ENCODE measurements at places on chromosomes 3 and 15.

DNA sequence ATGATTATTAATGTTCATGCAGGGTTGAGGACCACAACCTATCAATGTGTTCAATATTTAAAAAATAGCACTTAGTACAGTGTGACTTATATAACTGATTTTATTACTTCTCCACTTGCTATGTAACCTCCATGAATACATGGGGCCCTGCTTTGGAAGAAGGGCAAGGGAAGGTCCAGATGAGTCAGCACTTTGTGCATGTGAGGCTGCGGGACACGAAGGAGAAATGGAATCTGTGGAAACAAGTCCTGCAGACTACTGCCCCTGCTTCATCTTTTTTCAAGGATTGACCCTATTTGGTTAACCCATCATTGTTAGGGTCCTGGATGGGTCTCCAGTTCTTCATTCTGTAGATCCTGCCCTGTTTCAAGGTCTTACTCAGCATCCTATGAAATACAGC is 1.6 kb downstream of the NXPE3 start:
- DNase-seq: peak; percentile 49

- peak; percentile 84 for DNase-seq
Measured at GRCh38 chr15:39172380-39173281, 408.2 kb upstream of the THBS1 start.

DNA sequence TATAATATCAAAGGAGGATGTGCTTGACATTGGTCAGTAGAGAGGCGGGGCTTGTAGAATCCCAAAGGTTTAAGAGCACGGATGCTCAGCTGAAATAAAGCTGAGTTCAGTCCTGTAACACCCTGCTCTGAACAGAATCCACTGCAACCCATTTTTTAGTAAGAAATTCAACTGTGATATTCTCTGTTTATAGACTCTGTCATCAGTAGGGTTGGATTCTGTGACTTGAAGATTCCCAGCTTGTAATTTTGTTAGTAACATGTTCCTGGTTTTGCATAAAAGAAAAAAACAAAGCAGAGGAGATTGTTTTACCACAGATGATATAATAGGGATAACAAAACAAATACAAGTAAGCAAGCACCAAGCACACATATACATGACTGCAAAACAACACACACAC is 324.6 kb upstream of the NR2F2 start:
- DNase-seq: no peak

- peak; percentile 10 for DNase-seq
Measured at GRCh38 chr15:40511093-40511471, 40.3 kb downstream of the CHST14 start.

DNA sequence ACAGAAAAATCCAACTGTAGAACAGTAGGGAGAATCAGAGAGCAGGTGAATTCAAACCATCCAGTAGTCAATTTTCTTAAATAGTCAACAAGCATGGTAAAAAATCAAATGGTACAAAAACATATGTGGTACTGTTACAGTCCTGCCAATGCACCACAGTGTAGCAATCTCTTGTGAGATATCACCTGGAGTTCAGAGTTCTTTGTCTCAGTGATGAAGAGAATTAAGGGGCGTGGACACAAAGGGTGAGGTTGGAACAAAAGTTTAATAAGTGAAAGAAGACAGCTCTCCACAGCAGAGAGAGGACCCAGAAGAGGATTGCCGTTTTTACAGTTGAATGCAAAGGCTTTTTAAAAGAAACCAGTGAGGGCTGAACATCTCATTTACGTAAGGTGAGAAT is 113.2 kb downstream of the NEO1 start:
- no peak for DNase-seq

DNA sequence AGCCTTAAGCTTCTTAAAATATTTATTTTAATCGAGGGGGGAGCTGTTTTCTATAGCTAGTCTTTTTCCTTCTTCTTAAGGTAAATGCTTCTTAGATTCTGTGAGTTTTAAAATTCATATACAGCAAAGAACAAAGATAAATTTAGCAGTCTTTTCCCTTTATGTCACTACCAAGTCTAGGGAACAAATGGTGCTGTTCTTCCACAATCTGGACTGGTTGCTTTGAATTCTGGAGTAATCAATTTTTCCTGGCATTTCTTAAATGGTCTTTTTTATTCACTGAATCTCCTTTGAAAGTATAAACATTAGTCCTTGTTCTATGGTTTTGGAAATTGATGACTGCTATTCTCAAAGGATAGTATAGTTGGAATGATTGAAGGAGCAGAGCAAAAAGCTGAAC is 82.8 kb downstream of the CHL1 start:
- no peak for DNase-seq

DNA sequence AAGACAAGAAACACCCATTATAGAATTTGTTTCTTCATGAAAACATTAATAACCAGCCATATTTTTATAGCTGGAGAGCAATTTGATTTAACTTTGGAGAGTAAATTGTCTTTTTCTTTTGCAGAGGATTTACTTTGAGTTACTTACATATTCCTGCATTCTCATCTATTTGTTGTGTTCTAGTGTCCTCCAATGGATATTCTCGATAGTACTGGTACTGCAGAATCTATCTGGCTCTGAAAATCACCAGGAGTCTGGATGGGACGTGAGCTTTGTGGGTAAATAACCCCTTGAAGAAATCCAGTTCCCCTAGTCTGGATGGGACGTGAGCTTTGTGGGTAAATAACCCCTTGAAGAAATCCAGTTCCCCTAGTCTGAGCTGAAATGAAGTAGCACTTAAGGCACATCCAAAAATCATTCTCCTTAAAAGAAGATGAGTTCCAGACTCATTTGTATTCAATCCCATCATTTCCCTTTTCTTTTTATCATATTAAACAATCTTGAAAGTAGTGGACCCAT is 294.1 kb upstream of the UBE2E2 start:
- no peak for DNase-seq

- peak; percentile 76 for DNase-seq
Measured at GRCh38 chr3:194730365-194730764, 44.7 kb downstream of the FAM43A start.

GRCh38 chr15:42511007-42511391 is 15.6 kb downstream of the SNAP23 start:
- DNase-seq: peak; percentile 14

DNA sequence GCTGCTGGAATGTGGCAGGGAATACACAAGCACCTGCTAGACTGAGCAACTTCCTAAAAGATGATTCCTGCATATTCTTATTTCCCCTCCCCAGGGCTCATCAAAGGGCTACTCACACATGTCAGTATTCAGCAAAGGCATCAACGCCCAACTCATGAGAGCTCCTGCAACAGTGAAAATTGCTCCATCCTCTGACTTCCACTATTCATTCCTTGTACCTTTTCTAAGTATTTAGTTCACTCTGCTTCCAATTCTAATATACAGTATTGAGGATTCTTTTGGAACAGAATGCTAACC is 84.1 kb downstream of the SCN11A start:
- no peak for DNase-seq

All from kidney tubule cell (primary cell).